ENCODE measurements at places on chromosomes 12 and 14.

DNA sequence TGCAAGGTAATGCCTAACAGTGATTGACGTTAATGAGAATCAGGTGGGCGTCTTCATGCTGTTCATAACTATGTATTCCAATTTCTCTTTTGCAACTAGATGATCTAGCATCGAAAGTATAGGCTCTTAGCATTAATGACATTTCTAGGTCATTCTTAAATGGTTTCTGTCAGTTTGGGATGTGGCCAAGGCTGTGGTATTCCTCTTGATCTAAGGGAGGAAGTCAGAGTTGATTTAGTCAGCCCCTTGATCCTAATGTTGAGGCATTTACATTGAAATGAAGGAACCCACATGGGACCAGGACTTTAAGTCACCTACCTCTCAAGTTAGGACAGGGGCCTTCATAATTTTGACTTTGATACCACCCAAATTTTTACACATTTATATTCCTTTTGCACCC is 448.1 kb downstream of the NPAS3 start:
- DNase-seq, result no peak

GRCh38 chr12:75479963-75480461 is 543 bp upstream of the GLIPR1 start:
- no peak for DNase-seq

- DNase-seq, result no peak
These were observed 12.3 kb upstream of the LEMD3 start for GRCh38 chr12:65157091-65157490.

GRCh38 chr14:79502751-79503148 is 708.6 kb downstream of the DIO2 start:
- DNase-seq, result no peak

DNA sequence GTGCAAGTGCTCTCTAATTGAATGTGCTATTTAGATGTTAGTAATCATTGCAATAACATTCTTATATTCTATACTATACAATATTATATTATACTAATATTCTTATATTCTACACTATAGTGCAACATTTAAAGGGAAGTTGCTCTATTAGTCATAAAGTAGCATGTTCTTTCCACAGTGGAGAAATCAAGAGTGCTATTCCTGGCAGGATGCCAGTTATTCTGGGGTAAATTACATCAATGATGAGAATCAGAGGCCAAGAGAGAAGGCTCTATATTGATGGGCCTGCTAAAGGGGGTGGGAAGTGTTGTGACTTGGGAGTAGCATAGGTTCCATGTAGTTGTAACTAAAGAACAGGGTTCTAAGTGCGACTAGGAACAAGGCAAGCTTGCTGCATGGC is 121.5 kb downstream of the SLC15A5 start:
- no peak for DNase-seq

- no peak for DNase-seq
These were observed 763.0 kb downstream of the NRXN3 start for GRCh38 chr14:78933166-78933565.

DNA sequence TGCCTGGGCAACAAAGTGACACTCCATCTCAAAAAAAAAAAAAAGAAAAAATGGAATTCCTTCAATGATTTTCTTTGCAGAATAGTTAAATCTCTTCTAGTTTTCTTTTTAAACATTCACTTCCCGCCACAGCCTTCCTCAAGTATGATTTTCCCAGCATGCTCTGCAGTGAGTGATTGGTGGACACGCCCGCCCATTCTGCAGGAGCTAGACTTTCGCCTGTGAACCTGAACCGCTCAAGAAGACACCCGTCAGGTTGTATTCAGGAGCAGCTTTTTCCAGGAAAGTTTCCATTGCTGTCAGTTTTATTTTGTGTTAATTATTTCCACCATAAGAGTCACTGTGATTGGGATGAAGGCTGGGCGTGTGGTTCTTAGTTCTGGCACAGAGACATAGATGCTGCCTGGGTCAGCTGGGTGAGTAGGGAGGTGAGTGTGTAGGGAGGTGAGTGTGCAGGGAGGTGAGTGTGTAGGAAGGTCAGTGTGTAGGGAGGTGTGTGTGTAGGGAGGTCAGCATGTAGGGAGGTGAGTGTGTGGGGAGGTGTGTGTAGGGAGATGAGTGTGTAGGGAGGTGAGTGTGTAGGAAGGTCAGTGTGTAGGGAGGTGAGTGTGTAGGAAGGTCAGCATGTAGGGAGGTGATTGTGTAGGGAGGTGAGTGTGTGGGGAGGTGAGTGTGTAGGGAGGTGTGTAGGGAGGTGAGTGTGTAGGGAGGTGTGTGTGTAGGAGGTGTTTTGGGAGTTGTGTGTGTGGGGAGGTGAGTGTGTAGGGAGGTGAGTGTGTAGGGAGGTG is 76.2 kb downstream of the KIF26A start:
- no peak for DNase-seq

GRCh38 chr12:124609041-124609989 is 41.9 kb upstream of the NCOR2 start:
- DNase-seq, result peak; percentile 52

- no peak for DNase-seq
These were observed 113.3 kb upstream of the AMIGO2 start for GRCh38 chr12:47193066-47193465.

DNA sequence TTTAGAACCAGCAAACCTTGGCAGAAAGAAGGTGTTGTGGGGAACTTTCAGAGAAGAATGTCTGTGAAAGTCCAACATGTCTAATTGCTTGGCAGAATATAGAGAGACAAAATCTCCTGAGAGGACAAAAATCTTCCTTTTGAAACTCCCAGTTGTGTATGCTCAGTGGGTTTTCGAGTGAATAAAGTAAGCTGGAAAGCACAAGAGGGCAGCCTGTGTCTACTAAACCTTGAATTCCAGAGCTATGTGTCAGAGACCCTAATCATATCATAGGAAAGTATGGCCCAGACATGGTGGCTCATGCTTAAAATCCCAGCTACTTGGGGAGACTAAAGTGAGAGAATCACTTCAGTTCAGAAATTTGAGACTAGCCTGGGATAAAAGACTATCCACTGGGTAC is 661.2 kb downstream of the SLC16A7 start:
- DNase-seq, result no peak

- DNase-seq, result no peak
These were observed 199.7 kb downstream of the EPS8 start for GRCh38 chr12:15589328-15590032.

DNA sequence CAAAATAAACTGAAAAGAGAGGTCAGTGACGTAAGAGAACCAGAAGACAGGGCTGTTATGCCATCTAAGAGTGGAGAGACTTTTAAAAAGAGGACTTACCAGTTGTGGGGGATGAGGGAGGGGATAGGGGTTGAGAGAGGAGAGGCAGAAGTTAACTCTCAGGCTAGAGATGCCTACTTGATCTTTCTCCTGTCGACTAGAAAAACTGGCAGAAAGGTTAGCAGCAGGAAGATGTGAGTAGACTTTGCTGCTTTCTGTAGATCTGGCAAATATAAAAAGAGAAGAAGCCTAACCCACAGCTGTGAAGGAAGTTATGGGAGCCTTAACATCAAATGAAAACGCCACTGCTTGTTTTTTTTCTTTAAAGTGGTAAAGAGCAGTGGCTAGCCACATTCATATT is 10.7 kb downstream of the CREBL2 start:
- DNase-seq, result peak; percentile 54

DNA sequence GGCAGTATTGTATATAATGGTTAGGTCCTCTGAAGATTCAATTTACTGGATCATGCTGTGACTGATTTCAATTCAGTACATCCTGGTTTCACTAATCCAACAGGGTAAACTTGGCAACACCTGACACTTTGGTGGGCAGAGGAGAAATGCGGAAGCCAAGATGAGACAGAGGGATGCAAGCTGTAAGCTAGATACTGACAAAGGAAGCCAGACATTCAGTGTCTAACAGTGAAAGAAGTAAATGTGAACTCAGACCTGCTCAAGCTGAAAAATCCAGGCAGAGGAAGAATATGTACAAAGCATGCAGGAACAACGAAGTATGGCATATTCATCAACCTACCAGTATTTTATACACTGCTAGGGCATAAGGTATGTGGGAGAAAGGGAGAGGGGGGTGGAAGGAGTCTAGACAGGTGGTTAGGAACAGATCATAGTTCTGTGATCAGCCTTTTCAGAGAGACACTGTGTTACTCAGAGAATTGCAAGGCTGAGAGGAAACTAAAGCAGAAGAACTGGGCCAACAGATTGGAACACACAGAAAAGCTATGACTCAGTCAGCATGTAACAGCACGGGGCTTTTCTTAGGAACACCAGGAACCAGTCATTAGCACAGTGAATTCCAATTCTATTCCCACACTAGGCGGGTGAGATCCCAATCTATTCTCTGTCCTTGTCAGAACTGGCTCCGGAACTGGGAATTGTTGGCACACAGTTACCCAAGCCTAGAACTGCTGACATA is 40.3 kb downstream of the NELL2 start:
- no peak for DNase-seq

- DNase-seq, result no peak
These were observed 2.6 kb downstream of the BCL7A start for GRCh38 chr12:122024132-122024785.

DNA sequence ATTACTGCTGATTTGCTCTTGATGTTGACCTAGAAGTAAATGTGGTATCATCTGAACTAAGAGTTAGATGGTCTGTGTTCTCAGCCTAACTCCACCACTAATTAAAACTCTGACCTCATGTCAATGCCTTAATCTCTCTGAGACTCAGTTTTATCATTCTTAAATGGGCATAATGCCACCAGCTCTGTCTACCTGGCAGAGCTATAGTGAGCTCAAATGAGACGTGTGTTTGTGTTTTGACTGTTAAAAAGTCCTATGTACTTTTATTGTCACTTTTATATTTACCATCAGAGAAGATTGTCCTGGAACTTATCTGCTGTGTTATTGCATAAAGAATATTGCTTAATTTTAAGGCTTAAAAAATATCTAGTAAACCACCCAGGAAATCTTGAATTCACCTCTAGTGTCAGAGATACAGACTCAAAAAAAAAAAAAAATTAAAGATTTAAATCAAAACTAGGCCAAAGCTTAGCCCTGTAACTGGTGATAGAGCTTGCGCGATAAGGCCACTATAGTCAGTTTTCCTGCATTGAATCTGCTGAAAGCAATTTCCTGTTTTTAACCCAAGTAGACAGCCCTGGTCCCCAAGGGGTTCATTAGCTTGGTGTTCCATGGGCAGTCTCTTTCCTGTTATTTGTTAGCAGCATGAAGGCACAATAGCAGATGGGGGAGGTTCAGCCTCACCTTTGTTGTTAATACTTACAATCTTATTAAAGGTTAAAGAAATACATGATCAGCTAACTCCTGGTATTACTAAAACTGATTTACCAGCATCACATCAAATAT is 261.8 kb downstream of the ATP23 start:
- no peak for DNase-seq

GRCh38 chr12:114799574-114800487 is 115.9 kb upstream of the TBX3 start:
- no peak for DNase-seq

GRCh38 chr14:81765651-81766275 is 232.1 kb upstream of the SEL1L start:
- no peak for DNase-seq

DNA sequence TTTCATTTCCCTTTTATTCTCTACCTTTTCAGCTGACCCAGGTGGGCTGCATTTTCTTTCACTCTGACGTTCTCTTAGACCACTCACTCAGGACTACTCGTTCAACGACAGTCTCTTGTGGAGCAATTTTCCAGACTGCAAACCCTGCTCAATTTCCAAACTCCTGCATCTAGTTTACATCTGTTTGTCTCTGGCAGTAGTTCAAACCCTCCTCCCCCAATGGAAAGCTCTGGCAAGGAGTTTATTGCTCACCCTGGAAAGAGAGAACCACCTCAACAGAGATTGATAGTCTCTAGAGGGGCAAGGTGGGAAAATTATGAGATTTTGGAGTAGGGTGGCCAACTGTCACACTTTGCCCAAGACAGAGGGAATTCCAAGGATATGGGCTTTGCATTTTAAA is 130.2 kb downstream of the TSHR start:
- DNase-seq, result no peak

- DNase-seq, result no peak
These were observed 28.6 kb downstream of the SNRPF start for GRCh38 chr12:95887311-95887710.

- no peak for DNase-seq
These were observed 16.9 kb downstream of the CDKN1B start for GRCh38 chr12:12734054-12734453.

- no peak for DNase-seq
These were observed 722.5 kb upstream of the ATXN7L3B start for GRCh38 chr12:73815072-73815645.

- DNase-seq, result no peak
These were observed 147.6 kb downstream of the CRADD start for GRCh38 chr12:93824514-93825500.

DNA sequence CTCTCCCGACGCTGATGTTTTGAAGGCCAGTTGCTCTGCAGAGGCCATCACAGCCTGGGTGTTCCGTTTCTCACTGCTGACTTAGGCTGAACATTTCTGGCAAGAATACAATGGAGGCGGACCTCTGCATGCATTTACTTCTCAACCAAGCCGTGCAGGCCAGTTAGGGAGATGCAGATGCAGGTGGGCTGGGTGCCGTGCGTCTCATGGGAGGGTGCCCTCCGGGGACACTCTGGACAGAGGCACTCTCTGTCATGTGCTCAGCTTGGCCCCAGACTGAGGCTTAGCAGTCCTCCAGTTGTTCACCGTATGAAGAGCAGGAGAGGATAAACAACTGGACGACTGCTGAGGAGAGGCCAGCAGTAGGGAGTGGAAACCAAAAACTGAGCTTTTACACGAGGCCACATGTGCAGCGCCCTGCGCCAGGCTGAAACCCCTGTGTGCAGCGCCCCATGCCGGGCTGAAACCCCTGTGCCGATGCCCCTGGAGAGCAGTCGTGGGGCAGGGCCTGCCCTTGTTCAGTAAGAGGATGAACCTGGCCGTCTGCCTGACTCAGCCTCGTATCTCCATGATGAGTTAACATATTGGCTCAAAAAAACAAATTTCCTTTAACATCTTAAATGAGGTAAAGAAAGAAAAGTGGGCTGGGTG is 32.3 kb downstream of the DDX51 start:
- DNase-seq, result no peak

- no peak for DNase-seq
These were observed 72.3 kb upstream of the PSMC1 start for GRCh38 chr14:90184094-90184493.

GRCh38 chr12:129719416-129719815 is 184.4 kb downstream of the TMEM132D start:
- no peak for DNase-seq

DNA sequence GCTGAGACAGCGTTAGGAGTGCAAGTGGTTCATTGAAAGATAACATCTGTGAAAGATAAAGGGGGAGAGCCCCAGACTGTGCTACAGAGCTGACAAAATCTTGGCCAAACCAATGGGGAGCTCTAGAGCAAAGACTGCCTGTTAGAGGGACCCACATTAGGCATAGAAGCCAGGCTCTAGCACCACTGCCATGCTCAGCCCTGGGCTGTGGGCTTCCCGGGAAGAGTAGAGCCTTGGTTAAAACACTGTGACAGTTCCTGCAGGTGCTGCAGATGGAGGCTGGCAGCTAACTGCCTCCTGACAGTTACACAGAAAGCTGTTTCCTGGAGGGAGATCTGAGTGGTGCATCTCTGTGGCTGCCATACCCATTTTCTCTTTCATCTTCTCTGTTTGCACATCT is 23.0 kb downstream of the TSHR start:
- DNase-seq, result peak; percentile 78

GRCh38 chr12:75432924-75433323 is 42.0 kb downstream of the GLIPR1L2 start:
- no peak for DNase-seq

GRCh38 chr12:47362126-47362705 is 282.5 kb upstream of the AMIGO2 start:
- no peak for DNase-seq

GRCh38 chr12:116735951-116736599 is 1.8 kb downstream of the SPRING1 start:
- no peak for DNase-seq

- no peak for DNase-seq
These were observed 428.1 kb downstream of the ZFP36L1 start for GRCh38 chr14:68364792-68365192.

All from thymus (tissue), 14 donors.